ENCODE measurements at places on chromosomes 3 and 15.

DNA sequence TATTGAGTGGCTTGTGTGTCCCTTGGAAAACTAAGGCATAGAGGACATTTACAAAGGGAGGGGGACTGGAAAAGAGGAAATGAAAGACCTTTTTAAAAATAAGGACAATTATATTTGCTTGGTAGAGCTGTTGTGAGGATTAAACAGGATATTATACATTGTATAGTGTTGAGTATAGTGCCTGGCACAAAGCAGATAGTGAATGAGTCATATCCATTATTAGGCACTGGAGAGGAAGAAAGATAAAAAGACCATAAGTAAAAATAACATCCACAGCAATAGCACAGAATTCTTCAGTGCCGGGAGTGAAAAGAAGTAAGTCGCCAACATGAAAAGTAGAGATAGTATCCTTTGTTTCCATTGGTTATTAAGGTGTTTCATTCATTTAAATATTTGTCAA, 623.3 kb downstream of the PDCD6IP start:
- DNase-seq, result no peak

- no peak for DNase-seq
These were observed 87.4 kb downstream of the STAG1 start for GRCh38 chr3:136664771-136665170.

DNA sequence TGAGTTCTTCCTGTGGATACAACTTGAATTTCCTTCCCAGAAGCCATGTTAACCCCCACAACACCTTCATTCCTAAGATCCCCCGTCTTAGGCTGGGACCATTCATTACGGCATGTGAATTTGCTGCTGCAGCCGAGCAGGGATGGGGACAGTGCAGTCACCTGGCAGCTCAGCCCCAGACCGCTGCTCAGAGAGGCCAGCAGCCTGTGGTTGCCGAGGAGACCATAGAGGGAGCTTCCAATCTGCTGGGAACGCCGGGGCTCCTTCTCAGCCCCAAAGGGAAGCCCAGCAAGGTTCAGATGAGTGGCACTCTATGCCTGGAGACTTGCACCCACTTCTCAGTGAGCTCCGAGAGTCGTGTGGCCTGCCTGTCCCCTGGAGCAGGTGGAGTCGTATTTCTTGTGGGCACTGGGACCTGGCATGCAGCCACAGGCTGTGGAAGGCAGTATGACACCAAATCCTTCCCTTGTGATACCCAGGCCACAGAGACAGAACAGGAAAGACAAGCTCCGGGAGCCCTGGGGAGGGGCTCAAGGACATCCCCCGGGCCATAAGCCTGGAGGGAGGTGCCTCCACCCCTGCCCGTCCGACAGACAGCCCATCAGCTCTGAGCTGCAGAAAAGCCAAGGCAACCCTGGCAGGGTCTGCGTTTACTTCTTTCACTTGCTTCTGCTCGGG, 167.3 kb downstream of the FAM43A start:
- no peak for DNase-seq

DNA sequence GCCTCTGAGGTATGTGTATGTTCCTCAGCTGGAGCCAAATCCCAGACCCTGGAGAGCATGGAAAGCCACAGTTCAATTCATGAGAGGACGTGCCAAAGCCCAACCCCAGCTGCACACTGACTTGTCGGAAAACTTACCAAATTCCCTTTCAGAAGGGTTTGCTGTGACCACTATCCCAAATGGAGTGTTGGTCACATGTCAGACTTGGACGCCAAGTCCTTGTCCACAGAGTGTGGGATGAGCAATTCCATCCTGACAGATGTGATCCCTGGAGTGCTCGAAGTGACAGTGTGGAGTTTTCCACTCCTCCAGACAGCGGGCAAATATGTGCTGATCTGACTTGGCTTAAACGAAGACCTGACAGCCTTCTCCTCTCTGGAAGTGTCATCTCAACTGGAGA, 71.2 kb downstream of the RORA start:
- no peak for DNase-seq

DNA sequence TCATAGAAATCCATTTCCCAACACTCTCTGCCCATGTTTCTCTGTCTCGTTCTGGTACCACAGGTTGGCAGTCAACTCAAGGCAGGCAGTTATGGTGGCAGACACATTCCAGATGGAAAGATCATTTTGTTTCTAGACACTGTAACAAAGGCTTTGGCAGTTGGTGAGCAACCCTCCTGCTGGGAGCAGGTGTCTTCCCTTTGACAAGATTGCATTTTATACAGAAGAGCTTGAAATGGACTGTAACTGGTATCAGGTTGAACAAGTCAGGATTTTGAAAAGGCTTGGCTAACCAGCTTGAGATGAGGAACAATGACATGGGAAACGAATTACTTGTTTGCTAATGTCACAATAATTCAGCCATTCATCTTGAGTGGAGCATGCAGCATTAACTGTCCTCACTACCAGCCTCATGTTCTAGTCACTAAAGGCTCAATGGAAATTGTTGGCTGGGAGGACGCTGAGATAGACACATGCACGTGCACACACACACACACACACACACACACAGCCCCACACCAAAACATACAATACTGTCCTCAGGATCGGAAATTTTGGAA, 170.0 kb downstream of the SEMA6D start:
- no peak for DNase-seq

- DNase-seq, result no peak
These were observed 879.3 kb downstream of the ROBO2 start for GRCh38 chr3:77919244-77919643.

DNA sequence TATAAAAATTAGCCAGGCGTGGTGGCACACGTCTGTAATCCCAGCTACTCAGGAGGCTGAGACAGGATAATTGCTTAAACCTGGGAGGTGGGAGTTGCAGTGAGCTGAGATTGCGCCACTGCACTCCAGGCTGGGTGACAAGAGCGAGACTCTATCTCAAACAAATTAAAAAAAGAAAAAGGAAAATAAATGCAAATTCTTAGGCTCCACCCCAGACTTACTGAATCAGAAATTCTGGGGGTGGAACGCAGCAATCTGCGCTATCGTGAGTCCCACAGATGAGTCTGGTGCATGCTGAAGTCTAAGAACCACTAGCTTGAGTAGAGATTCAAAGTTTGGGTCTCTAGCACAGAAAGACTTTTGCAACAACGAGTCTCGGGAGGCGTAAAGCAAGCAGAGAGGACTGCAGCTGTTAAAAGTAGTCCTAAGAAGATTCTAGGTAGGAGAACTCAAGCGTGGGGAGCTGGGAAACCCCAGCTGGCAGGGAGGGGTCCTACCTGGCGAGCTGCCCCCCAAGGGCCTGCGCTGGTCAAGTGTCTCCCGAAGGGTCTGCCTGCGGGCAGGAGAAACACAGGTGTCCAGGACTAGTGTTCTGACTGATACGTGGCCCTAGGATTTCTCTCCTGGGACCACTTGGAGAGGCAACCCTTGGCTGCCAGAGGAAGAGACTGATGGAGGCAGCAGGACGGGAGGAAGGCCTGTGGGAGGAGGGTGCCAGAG, 21.9 kb downstream of the CEP19 start:
- DNase-seq, result no peak

DNA sequence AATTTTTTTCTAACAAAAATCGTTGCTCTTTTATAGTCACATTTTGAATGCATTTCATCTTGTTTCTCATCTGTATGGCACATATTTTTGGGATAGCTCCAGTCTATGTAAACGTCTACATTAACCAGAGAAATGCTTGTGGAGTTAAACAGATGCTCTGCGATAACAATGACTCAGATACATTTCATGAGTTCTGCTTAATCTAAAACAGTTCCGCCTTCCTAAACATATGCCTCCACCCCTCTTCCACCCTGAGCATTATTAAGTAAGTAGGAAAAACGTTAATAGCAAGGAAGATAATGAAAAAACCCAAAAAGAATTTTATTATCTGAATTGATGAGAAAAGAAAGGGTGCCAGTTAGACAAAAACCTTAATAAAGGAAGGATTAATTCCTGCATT, 396.1 kb downstream of the TUSC7 start:
- DNase-seq, result no peak

- no peak for DNase-seq
These were observed 597.2 kb downstream of the GOLGA6L6 start for GRCh38 chr15:19944261-19944888.

- peak; percentile 35 for DNase-seq
These were observed 75.0 kb downstream of the FEM1B start for GRCh38 chr15:68352401-68353062.

GRCh38 chr3:106208251-106208650, 339.4 kb upstream of the CBLB start:
- no peak for DNase-seq

DNA sequence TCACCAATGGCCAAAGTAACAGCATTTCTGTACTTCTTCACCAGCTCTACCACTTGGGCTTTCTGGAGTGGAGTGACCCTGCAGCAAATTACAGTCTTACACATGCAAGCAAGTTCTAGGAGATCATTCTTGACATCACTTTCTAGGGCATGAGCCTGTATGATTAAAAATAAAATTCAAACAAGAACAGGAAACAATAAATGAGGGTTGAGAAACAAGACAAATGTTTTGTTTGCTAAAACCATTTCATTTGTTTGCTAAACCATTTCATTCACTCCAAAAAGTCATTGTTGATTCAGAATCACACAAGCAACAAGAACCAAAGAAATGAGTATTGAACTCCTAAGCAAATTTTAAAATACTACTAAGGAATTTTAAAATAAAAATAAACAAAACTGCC, 220.9 kb downstream of the ATP8B4 start:
- DNase-seq, result no peak

DNA sequence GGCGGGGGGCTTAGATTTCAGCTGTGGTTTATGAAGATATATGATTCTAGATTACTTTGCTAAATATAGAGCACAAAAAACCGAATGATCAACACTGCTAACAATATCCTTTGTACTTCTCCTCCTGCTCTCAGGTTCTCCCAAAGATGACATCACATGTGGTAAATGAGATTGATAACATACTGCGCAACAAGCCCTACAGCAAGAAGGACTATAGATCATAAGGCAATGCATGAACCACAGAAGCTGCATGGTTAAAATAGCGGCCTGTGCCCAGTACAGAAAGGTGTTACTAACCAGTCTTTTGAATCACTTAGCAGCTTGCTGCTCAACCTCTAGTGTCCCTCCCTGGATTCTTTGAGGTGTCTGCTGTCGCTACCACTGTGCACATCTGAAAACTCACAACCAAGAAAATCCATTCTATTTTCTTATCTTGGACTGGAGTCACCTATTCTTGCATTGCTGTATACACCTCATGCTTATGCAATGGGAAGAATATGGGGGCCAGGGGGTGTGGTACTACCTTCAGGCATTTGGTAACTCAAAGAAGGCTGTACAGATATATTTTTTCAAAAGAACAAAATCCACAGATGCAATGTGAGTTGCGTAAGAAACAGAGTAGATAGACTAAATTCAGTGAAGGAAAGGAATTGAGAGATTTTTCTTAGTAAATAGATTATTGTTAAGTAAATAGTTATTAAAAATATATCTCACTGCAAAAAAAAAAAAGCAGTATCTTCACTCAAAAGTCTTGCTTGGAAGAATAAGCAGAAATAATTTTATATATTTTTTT, 18.2 kb downstream of the SSR3 start:
- DNase-seq, result no peak

GRCh38 chr15:63460210-63461155, 43.9 kb upstream of the USP3 start:
- DNase-seq, result no peak

GRCh38 chr3:47113669-47114365, 50.1 kb downstream of the SETD2 start:
- DNase-seq, result no peak

- DNase-seq, result no peak
These were observed 83.1 kb upstream of the PLCL2 start for GRCh38 chr3:16801698-16802097.

- DNase-seq, result no peak
These were observed 32.4 kb downstream of the TRIM71 start for GRCh38 chr3:32850226-32850625.

DNA sequence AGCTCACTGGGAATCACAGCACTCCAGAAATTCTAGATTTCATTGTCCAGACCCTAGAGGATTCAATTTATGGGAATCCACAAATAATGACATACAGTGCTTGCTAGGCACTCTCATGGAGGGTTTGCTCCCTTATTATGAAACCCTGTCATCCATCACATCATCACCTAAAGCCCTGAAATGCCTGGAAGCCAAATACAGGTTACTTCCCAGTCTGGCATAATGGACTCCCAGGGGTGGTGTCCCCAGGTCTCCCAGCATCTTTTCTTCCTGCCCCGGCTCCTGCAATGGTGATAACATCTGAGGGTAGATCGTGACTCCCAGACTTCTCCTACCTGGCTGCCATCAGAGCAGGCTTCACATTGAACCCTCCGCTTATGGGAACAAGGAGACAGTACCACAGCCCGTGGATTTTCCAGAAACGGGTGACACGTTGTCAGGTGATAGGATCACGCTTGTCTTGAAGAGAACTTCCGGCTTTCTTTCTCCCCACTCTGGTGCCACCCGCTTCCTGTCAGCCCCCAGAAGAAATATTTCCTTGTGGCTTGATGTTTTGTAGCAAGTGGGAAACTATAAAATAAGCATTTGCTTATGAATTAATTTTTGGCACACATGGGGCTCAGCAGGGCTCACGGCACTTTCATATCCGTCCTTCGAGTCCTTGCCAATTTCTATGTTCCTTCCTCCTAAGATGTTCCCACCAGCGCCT, 238.7 kb upstream of the BHLHE40 start:
- no peak for DNase-seq

DNA sequence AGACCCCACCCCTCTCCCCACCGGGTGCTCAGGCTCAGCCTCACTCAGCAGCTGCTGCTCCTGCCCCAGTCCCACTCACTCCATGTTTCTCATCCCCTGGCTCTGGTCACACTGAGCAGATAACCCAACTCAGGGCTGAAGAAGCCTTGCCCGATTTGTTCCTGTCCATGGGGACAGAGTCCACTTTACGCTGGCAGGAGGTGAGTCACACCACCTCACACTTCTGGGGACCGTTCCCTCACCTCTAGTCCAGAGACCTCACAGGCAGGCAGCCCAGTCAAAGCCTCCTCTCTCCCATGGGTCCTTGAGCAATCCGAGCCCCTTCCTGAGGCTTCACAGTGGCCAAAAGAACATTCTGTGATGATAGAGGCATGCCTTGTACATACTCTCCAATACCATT, 1.4 kb downstream of the CIDEC start:
- DNase-seq, result no peak

DNA sequence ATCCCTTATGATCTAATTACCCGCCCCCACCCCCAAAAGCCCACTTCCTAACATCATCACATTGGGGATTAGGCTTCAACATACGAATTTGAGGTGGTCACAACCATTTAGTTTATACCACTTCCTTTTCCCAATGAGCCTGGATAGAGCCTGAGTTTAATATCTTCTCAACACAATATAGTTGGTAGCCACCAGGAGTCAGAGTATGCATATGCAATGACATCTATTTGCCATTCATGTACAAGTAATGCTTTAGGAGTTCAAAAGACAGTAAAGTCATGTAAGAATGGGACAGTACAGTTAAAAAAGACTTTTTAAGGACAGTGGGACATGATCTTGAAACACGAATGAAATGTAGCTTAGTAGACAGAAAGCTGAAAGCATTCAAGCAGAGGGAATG, 172.4 kb downstream of the DCLK3 start:
- DNase-seq, result no peak

- DNase-seq, result no peak
These were observed 155.8 kb upstream of the FRMD4B start for GRCh38 chr3:69541711-69542088.

GRCh38 chr3:27345493-27345892, 23.7 kb downstream of the NEK10 start:
- no peak for DNase-seq

GRCh38 chr3:52509753-52510328, 14.7 kb downstream of the STAB1 start:
- no peak for DNase-seq

All from activated CD8-positive, alpha-beta memory T cell treated with anti-CD3 and anti-CD28 coated beads, Interleukin-2, amount 50 U/mL, for 4 hours (primary cell).